Activated CD4-positive, alpha-beta T cell treated with anti-CD3 and anti-CD28 coated beads, Interleukin-2, amount 50 U/mL, for 4 hours (primary cell): ENCODE measurements at places on chromosomes 4 and X.

DNA sequence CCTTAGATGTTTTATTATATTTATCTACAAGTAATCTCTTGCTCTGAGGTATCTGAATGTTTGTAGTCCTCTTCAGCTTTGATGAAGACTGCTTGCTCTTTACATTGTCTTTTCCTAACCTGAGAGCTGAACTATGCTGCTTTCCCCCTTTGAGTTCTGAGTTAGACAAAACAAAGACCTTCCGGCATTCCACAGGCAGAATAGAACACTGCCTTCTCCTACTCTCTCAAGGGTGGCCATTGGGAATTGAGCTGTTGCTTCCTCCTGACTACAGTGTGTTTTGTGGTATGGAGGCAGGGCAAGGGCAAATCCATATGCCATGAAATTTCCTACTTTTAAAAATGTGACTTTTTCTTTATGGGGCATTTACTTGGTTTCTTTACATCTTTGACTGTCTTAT is 841.0 kb downstream of the FAM133A start:
- DNase-seq = no peak

- DNase-seq = peak; percentile 70
Observed at GRCh38 chr4:108172753-108173598, 4.2 kb upstream of the LEF1 start.

GRCh38 chrX:8635812-8636211 is 96.1 kb downstream of the ANOS1 start:
- no peak for DNase-seq

DNA sequence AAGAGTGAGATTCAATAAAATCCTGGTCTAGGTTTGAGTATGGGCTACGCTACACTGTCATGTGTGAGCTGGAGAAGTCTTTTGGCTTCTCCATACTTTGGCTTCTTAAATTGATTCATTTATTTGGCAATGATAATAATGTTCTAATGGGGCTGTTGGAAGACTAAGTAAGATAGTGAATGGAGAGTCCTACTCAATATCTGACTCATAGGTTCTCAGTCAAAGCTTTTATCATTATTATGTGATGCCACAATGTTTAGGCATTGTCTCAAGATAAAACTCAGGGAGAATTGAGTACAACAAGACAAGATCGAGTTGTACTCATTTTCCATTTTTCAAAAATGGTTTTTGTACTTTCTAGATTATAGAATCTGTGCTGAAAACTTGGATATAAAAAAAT is 92.5 kb upstream of the VEGFC start:
- DNase-seq = no peak

DNA sequence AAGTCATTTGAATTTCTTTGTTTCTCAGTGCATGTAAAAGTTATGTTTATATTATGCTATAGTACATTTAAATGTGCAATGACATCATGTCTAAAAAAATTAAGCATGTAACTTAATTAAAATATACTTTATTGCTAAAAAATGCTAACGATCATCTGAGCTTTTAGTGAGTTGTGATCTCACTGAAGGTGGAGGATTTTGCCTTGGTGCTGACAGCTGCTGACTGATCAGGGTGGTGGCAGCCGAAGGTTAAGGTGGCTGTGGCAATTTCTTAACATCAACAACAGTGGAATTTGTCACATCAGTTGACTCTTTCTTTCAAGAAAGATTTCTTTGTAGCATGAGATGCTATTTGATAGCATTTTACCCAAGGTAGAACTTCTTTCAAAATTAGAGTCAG is 6.6 kb downstream of the ANAPC4 start:
- DNase-seq = no peak
